ENCODE measurements at places on chromosomes 5 and 9.

- no peak for DNase-seq
Measured at GRCh38 chr9:130898552-130898852, 1.9 kb upstream of the QRFP start.

- no peak for DNase-seq
Measured at GRCh38 chr5:8940934-8941333, 604.9 kb downstream of the SEMA5A start.

- no peak for DNase-seq
Measured at GRCh38 chr5:172140866-172141265, 47.2 kb downstream of the STK10 start.

GRCh38 chr5:139664086-139664693 lies 16.0 kb downstream of the CXXC5 start:
- DNase-seq: no peak

DNA sequence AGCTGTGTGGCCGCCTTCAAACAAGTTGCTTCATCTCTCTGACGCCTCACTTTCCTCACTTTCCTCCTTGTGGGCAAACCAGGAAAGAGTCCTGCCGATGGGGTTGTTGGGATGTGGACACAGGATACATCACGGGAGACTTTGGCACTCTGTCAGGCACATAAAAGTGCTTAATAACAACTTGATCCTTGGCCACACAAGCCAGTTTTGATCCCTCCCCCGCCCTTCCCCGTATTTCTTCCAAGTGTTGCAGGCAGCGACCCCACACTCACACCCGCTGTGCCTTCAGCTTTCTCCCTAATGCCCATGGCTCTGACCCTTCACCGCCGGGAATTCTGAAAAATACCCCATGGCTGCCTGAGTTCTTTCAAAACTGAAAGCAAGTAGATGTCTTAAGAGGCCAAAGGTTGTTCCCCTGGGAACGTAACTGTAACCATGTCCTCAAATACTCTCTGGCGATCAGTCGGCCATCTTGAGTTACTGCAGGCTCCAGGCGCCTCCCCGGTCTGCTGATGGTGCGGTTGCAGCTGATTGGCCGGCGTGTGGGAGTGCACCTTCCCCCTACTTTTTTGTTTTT lies 59.8 kb downstream of the ARHGEF37 start:
- DNase-seq: no peak
